GM23338 (cell line): ENCODE measurements at places on chromosomes 7 and 10.

DNA sequence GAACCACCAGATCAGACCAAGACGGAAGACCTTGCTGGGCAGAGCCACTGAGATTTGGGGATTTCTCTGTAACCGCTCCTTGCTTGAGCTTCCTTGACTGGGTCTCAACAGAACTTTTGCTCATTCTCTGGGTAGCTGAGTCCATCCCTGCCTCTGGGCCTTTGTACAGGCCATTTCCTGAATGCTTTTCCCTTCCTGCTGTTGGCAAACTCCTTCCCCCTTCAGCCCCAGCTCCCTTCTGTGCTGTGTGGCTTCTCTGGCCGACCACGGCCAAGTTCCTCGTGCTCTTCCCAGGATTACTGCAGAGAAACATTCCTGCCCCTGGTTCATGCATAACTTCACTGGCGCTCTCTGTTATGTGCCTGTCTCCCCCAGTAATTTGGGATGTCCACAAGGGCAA is 150.5 kb upstream of the GPR26 start:
- no peak for DNase-seq

- DNase-seq, result no peak
Measured at GRCh38 chr10:88293073-88293472, 290.0 kb downstream of the RNLS start.

DNA sequence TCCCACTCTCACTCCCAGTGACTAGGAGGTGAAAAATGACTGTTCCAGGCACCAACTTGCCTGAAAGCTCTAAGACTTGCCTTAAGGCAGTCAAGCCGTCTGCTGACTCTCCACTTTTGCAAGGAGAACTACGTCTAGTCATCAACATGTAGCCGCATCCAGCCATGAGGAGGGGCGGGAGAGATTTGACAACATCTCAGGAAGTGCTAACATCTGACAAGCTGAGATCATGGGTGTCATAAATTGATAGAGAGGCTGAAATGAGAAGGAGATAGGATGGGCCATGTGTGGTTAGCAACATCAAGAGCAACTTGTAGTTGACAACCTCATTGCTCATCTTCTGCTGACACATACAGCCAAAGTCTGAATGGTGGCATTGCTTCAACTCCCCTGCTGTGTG is 9.0 kb upstream of the TBXAS1 start:
- no peak for DNase-seq

GRCh38 chr7:158959954-158960353 is 103.6 kb downstream of the DYNC2I1 start:
- DNase-seq, result no peak

- no peak for DNase-seq
Measured at GRCh38 chr7:42269161-42269560, 32.2 kb upstream of the GLI3 start.

DNA sequence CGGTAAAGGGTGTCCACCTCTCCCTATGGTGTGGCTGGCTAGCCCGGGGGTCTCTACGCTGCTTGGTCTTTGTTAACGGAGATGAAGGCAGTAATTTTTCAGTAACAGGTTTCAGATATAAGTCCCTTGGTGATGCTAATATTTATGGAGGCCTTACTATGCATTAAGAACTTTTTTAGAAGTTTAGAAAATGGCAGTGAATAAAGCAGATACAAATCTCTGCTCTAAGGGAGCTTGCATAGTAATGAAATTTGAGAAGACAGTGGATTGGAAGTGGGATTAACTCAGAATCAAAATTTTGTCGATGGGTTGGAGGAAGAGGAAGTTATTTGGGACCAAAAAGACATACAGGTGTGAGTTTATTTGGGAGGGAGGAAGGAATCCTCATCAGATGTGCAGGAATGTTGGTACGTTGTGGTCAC is 445 bp downstream of the SSBP1 start:
- no peak for DNase-seq

DNA sequence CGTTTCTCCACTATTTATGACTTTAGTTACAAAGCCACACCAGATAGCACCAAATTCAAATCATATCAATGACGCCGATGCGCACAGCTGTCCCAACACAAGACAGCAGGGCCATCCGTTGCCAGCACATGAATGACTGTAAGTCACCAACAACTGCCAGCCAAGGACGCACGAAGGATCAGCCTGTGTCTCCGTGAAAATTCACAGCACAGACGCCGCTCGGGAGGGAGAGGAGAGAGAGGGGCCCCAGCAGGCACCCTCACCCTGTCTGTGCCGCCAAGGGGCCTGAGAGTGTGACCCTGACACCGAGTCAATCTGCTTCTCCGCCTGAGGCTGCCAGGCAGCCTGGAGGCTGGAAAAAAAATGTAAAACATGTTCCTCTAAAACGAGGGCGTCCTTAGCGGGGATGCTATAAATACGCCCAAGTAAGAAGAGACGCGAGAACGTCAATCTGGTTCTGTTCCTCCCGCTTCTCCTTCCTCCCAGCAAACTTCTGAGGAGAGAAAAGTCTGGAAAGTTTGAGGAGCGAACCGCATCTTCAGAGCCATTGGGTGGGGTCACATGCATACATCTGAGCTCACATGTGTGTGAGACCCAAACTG is 111.2 kb downstream of the PTPRN2 start:
- DNase-seq, result no peak

GRCh38 chr7:26043801-26044200 is 108.2 kb upstream of the NFE2L3 start:
- DNase-seq, result no peak

GRCh38 chr7:136045181-136045580 is 68.0 kb upstream of the MTPN start:
- no peak for DNase-seq

GRCh38 chr7:122412883-122413282 is 108.3 kb upstream of the FEZF1 start:
- DNase-seq, result no peak
